Posterior vena cava (tissue), 2 donors: ENCODE measurements at places on chromosomes 3 and 15. TPM values are rescaled to one million over a fixed set of nuclear protein-coding genes. Genes with fewer than 3 reads are reported as not detected.

Gene MORC1
- not detected for total RNA-seq

Gene KNG1
- 0.14 TPM for total RNA-seq

Gene CATSPER2
- 3.2 TPM for total RNA-seq

Gene DNAH1
- total RNA-seq, result 7.2 TPM

Gene DPPA2
- total RNA-seq, result not detected

Gene ESYT3
- total RNA-seq, result 0.43 TPM

Gene SLC28A2
- total RNA-seq, result not detected

Gene COL6A5
- not detected for total RNA-seq

Gene ABHD10
- total RNA-seq, result 22.9 TPM

Gene AHSG
- total RNA-seq, result not detected

Gene PLAAT1
- total RNA-seq, result 0.65 TPM

Gene COMMD4
- 33.2 TPM for total RNA-seq

Gene ARGFX
- not detected for total RNA-seq

Gene SLC28A1
- not detected for total RNA-seq

Gene FOXB1
- total RNA-seq, result not detected

Gene UQCC5
- total RNA-seq, result 22.8 TPM
